Coronary artery (tissue), 2 donors: ENCODE measurements at places on chromosomes 13 and 19.

DNA sequence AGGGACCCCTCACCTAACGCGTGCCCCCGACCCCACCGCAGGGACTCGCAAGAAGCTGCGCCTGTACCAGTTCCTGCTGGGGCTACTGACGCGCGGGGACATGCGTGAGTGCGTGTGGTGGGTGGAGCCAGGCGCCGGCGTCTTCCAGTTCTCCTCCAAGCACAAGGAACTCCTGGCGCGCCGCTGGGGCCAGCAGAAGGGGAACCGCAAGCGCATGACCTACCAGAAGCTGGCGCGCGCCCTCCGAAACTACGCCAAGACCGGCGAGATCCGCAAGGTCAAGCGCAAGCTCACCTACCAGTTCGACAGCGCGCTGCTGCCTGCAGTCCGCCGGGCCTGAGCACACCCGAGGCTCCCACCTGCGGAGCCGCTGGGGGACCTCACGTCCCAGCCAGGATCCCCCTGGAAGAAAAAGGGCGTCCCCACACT, 4.7 kb upstream of the MYBPC2 start:
- DNase-seq = peak; percentile 85

- no peak for DNase-seq
Measured at GRCh38 chr19:18768997-18769891, 21.9 kb downstream of the COMP start.

DNA sequence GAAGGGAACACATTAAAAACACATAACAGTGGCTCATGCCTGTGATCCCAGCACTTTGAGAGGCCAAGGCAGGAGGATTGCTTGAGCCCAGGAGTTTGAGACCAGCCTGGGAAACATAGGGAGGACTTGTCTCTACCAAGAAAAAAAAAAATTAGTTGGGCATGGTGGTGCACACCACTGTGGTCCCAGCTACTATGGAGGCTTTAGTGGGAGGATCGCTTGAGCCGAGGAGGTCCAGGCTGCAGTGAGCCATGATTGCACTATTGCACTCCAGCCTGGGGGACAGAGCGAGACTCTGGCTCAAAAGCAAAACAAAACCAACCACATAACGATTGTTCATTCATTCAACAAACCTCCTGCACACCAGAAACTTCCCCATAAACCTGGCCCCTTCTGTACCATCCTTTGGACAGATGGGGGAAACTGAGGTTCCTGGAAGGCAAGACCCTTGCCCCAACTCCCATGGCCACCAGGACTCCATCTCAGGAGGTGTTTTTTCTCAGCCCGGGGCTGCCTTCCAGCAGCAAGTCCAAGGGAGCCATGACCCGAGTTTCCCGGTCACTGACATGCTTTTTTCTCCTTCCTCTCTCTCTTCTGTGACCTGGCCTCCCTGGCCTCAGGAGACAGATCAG, 4.3 kb downstream of the FOSB start:
- no peak for DNase-seq

- DNase-seq = no peak
Measured at GRCh38 chr19:14582894-14583340, at the start of gene CLEC17A. Gene CLEC17A, plus strand, starts transcription at chr19:14583084. Its CDS starts 77 bp downstream, at chr19:14583161.

DNA sequence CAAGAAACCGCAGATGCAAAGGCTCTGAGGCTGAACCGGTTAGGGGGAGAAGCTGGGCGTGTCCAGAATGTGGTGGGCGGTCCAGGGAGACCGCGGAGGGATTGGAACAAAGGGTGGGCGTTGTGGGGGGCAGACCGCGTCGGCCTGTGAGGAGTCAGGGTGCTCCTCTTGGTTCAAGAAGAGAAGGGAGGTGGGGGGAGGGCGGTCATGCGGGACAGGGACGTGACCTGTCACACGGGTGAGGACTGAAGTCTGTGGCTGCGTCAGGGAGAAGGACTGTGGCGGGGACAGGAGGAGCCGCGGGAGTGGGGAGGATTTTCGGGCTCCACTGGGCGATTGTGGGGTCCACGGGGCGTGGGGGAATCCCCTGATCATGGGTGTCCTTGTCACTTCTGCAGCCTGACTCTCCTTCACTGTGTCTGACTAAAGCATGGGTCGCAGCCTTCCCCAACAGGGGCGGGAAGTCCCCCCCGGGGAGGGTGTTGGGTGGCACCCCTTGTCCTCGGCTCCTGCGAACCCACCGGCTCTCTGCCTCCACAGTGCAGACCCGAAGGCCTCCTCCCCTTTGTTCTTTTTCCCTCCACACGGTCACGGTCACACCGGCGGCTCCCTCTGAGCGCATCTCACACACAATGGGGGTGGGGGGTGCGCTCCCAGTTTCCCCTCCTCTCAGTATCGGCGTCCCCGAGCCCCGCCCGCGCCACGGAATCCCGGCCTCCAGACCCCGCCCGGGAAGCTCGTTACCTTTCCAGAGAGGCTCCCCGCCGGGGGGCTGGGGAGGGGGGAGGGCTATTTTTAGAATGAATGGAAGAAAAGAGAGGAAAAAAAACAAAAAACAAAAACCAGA, 16.4 kb upstream of the KCNN1 start:
- no peak for DNase-seq

GRCh38 chr19:39211731-39212374, 7.8 kb upstream of the SYCN start:
- DNase-seq = no peak

- no peak for DNase-seq
Measured at GRCh38 chr19:45972081-45972946, 1.4 kb downstream of the NOVA2 start.
